ENCODE measurements at places on chromosomes 4 and X.

DNA sequence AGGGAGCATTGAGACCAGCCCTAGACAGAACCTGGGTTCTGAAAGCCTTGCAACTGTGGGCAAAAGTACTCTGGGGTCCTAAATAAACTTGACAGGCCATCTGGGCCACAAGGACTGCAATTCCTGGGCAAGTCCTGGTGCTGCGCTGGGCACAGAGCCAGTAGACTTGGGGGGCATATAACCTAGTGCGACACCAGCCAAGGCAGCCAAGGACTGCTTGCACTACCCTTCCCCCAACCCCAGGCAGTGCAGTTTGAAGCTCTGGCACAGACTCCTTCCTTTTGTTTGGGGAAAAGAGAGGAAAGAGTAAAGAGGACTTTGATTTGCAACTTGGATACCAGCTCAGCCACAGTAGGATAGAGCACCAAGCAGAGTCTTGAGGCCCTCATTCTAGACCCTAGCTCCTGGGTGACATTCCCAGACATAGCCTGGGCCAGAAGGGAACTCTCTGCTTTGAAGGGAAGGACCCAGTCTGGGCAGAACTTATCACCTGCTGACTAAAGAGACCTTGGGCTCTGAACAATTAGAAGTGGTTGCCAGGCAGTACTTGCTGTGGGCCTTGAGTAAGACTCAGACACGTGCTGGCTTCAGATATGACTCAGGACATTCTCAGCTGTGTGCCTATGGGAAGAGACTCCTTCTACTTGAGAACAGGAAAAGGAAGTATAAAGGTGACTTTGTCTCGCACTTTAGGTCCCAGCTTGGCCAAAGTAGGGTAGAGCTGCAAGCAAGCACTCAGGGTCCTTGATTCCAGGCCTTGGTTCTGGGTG is 522.8 kb downstream of the GLUD2 start:
- DNase-seq, result no peak

- no peak for DNase-seq
Observed at GRCh38 chrX:107766470-107767150, 9.0 kb downstream of the TSC22D3 start.

GRCh38 chr4:123060039-123060770 is 137.8 kb upstream of the NUDT6 start:
- DNase-seq, result no peak

DNA sequence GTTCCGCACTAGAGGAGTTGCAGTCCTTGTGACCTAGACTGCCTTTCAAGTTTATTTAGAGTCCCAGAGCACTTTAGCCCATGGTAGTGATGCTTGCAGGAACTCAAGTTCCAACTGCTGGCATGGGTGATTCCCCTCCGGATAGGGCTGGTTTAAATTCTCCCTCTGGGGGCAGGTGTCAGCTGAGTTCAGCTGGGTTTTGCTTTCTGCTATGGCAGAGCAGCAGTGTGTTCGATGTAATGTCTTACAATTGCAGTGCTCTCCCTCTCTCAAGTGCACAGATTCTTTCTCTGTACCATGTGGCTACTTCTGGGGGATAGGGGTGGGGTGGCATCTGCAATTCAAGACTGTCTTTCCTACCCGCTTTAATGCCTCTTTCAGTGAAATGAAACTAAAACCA is 164.8 kb upstream of the ZIC3 start:
- DNase-seq, result no peak

DNA sequence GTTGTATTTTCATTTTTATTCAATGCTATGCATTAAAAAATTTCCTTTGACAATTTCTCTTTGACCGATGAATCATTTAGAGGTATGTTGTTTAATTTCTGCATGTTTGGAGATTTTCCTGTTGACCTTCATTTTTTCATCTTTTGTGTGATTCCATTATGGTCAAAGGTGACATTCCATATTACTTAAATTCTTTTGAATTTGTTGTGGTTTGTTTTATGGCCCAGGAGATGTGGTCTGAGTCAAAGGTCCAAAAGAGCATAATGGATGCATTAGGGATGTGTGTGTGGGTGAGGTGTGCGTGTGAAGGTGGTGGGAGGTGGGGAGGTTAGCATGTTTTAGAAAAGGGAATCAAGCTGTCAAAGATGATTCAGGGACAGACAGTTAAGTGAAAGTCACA is 76.0 kb upstream of the GIMD1 start:
- DNase-seq, result no peak

- DNase-seq, result no peak
Observed at GRCh38 chr4:54542540-54543041, 115.2 kb upstream of the KIT start.

DNA sequence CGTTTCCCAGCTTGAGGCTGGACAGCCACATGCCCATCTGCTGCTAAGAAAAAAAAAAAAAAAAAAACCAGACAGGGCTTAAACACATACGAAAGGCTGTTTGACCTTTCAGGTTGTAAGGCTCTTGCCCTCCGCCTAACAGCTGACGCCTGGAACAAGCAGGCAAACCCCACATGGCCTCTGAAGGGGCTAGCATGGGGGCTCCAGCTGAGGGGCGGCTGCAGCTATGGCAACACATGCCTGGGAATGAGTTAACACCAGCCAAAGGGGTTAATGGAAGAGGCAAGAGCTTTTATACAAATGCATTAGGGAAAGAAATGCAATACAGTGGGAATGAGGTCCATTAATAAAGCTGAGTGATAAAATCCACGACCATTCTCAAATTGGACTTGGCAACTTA is 183.6 kb downstream of the ENOX2 start:
- no peak for DNase-seq

Data from activated naive CD8-positive, alpha-beta T cell treated with anti-CD3 and anti-CD28 coated beads for 36 hours (primary cell).